Activated T-cell treated with anti-CD3 and anti-CD28 coated beads, Interleukin-2, amount 50 U/mL, for 72 hours (primary cell): ENCODE measurements at places on chromosomes 2 and 18.

- DNase-seq: no peak
Measured at GRCh38 chr2:61252031-61252430, 90.0 kb downstream of the C2orf74 start.

GRCh38 chr2:209472871-209473270 lies 49.0 kb downstream of the MAP2 start:
- no peak for DNase-seq

DNA sequence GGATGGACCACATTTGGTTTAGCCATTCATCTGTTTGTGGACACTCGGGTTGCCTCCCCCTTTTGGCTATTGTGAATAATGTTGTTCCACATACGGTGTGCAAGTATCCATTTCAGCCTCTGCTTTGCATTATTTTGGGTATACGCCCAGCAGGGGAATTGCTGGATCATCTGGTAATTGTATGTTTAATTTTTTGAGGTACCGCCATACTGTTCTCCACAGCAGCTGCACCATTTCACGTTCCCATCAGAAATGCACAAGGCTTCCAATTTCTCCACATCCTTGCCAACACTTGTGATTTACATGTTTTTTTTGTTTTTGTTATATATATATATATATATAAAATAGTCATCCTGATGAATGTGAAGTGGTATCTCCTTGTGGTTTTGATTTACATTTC lies 54.6 kb upstream of the TWIST2 start:
- no peak for DNase-seq

GRCh38 chr2:113225263-113226259 lies 51.8 kb downstream of the PSD4 start:
- no peak for DNase-seq

GRCh38 chr18:46693996-46694395 lies 37.0 kb upstream of the LOXHD1 start:
- DNase-seq: no peak
